ENCODE measurements at places on chromosomes 1 and 21.

DNA sequence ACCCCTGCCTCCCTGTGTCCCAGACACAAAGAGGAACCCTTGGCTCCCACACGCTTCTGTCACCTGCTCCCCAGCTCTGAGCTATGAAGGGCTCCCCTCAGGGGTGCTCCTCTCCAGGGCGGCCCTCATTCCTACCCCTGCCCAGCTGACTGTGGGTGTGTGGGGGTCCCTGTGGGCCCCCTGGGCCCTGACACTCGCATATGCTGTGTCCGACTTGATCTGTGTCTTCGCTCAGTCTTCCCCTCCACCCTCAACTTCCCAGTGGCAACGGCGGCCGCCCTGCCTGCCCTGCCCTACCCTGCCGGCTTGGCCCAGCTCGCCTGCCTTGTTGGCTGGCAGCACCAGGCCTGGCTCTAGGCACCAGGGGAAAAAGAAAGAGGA is 1.2 kb downstream of the KCNQ4 start:
- peak; percentile 30 for DNase-seq

- no peak for DNase-seq
Observed at GRCh38 chr1:207502726-207503125, 6.8 kb downstream of the CR1 start.

DNA sequence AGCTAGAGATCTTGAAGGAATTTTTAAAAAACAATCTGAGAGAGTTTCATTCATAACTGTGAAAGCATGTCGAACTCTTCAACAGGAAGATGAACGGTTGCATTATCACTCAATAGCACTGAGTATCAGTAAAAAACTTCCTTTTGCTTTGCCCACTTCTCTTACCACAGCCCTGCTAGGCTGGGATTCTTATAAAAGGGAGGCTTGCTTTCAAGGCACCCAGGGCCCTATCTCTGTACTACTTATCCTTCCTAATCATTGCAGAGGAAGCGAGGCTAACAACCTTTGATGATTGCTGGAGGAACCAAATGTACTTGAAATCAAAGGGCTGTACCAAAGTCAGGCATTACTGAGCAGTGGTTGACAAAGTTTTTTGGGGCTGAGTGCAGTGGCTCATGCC is 71.2 kb downstream of the SNRPE start:
- no peak for DNase-seq

GRCh38 chr21:17196623-17197022 is 316.2 kb upstream of the CXADR start:
- DNase-seq, result no peak

GRCh38 chr1:195241066-195241465 is 1367.2 kb downstream of the KCNT2 start:
- no peak for DNase-seq

DNA sequence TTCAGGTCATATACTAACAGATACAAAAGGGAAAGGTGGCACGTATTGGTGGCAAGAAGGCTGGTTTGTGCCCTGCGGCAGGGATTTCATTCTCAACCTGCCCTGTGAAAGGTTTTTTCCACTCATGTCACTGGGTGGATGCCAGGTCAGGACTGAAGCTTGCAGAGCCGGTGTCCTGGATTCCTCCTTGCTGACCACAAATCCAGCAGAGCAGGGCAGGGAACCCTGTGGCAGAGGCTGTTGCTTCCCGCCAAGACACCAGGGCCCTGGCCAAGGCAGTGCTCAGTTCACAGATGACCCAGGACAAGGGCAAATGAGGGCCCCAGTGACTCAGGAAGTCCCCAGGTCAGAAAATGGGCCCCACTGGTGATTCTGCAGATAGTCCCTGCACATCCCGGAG is 16.4 kb downstream of the BSND start:
- DNase-seq, result no peak

- no peak for DNase-seq
Observed at GRCh38 chr1:29584776-29585175, 348.5 kb downstream of the PTPRU start.

DNA sequence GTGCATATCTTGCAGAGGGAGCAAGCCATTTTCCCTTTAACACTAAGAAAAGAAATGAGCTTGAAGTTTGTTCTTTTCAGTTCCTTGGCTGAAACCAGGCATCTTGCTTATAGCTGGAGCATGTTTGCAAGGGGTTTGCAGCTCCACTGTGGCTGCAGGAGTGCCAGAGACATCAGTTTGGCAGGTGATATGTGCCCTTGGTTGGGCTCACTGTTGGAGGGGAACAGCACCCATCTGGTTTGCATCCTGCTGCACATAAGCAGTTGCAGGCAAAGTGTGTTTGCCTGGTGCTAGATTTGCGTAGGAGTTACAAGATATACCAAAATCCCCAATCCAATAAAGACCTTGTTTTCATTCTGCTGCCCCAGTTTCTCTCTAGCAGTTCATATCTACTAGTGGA is 47.8 kb upstream of the IKBKE start:
- no peak for DNase-seq

GRCh38 chr1:187509091-187509490 is 680.3 kb downstream of the PLA2G4A start:
- no peak for DNase-seq

Measured in Kasumi-1 (cell line).